IMR-90 (cell line): ENCODE measurements at places on chromosomes 6 and 20. TPM values are rescaled to one million over a fixed set of nuclear protein-coding genes. Genes with fewer than 3 reads are reported as not detected.
A peak's percentile ranks its signal among the peaks of the same experiment; 100 is the strongest.

HLA-DQA1 gene
- total RNA-seq: not detected in 2 replicates

OR2B6 gene
- not detected in 2 replicates for total RNA-seq

HLA-E gene
- total RNA-seq: 84.8 and 85.8 TPM in 2 replicates

- H3K36me3 ChIP-seq: no peaks in the 10 kb centered on the region
- H3K27ac ChIP-seq: no peak overlapping the region
- H3K4me3 ChIP-seq: no peak overlapping the region
Observed at GRCh38 chr6:38498805-38499445, 140.8 kb downstream of the BTBD9 start.

CTCFL gene
- total RNA-seq: not detected in 2 replicates

TOX2 gene
- 1.1 and 1.3 TPM in 2 replicates for total RNA-seq

GRCh38 chr6:21751608-21752007, 158.1 kb downstream of the SOX4 start:
- no peak for DNase-seq
- H3K36me3 ChIP-seq: no peaks in the 10 kb centered on the region
- H3K4me1 ChIP-seq: peaks cover 14% of the 10 kb centered on the region
- H3K27me3 ChIP-seq: no peaks in the 10 kb centered on the region
- H3K4me3 ChIP-seq: no peak overlapping the region

CTAGE9 gene
- total RNA-seq: not detected in 2 replicates

- peaks cover 18% of the 10 kb centered on the region for H3K27me3 ChIP-seq
- H3K4me3 ChIP-seq: peak within 1 kb of the TSS; percentile 4
- no peaks in the 10 kb centered on the region for H3K36me3 ChIP-seq
- H3K4me1 ChIP-seq: no peaks in the 10 kb centered on the region; the same call in 1 of the 2 replicates
- H3K27ac ChIP-seq: no peak within 1 kb of the TSS
Observed at GRCh38 chr20:17226410-17227218, at the start of gene PCSK2. TSS of gene PCSK2 (plus strand) at chr20:17227040. CDS start at chr20:17227306, 266 bp downstream.

DNA sequence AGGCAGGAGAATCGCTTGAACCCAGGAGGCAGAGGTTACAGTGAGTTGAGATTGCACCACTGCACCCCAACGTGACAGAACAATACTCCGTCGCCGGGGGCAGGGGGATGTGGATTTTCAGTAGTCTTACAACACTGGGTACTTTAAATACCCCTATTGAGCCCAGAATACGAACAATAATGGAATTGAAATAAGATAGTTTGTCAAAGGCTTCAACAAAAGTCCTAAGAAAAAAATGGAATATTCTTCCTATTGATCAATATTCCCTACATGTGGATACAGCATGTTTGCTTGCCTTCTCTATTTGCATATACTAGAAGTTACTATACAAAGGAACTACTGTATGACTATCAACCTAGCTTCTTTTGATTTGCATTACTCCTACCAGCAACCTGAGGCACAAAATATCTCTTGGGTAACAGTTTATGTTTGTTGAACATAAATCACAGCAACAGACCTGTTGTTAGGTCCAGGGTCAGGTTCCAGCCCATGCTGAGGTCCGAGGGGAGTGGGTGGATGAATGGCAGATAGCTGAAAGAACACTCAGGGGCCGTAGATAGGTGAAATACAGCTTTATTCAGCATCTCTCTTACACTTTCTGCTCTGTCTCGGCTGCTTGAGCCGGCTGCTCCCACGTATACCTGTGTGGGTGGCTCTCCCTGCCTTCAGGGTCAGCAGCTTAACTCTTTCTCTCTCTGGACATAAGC, 23.8 kb downstream of the MAN1A1 start:
- no peak overlapping the region for H3K27ac ChIP-seq
- H3K4me3 ChIP-seq: no peak overlapping the region
- peaks cover 3% of the 10 kb centered on the region; the same call in 1 of the 2 replicates for H3K36me3 ChIP-seq
- peaks cover 5% of the 10 kb centered on the region; the same call in 1 of the 2 replicates for H3K4me1 ChIP-seq
- no peaks in the 10 kb centered on the region for H3K27me3 ChIP-seq
- no peak for DNase-seq

TDRD6 gene
- not detected in 2 replicates for total RNA-seq

- peaks cover 1% of the 10 kb centered on the region; the same call in 1 of the 2 replicates for H3K4me1 ChIP-seq
- H3K36me3 ChIP-seq: 0 out of 2 replicates have a peak, but pooled peaks cover 1% of the 10 kb centered on the region
- no peaks in the 10 kb centered on the region for H3K27me3 ChIP-seq
- no peak for DNase-seq
- no peak overlapping the region for H3K4me3 ChIP-seq
Observed at GRCh38 chr6:111865909-111866546, 7.2 kb downstream of the FYN start.

DNA sequence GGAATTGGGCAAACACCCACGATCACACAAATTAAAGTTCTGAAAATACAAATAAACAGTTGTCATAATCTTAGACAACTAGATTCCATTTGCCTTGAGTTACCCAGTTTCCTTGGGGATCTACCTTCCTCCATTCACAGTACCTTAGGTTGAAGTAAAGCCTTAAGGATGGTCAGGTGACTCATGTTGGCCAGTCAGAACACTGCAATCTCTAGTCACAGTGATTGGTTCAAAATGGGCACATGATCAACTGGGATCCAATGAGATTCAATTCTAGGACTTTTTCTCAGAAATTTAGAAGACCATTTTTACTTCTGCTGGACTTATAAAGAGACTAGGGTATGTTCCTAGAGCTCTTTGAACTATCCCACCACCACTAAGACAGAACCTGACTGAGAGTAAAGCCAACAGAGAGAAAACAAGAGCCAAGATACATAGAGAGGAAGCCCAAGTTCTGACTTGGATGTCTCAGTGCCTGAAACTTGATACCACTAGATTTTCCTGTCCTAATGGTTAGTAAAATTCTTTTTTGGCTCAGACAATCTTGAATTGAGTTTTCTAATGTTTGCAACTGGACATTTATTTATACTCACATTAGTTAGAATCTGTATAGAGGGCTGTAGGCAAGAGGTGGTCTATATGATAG, 8.6 kb upstream of the CLIC5 start:
- no peaks in the 10 kb centered on the region for H3K36me3 ChIP-seq
- H3K4me1 ChIP-seq: no peaks in the 10 kb centered on the region
- no peak overlapping the region for H3K27ac ChIP-seq

DNA sequence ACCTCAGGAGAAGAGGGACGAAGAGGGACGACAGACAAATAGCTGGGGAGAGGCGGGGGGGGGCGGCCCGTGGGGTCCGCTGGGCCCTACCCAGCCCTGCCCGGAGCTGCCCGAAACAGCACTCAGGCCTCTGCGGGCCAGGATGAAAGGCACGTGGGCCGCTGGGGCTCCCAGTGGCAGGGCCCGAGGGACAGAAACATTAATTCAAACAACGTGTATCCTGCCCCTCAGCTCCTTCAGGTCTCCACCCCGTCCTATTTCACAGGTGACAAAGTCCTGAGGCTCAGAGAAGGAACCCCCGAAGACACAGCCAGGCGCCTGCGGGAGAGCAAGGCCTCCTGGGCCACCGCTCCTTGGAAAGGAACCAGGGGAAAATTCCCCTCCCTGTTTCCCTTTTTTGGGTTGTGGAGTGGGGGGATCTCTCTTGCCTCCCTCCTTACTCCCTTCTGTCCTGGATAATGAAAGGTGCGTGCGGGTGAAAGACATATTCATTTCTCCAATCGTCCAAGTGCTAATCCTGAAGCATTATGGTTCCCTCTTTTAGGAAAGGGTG, 93.3 kb downstream of the RNASET2 start:
- no peak overlapping the region; the same call in 1 of the 2 replicates for H3K4me3 ChIP-seq
- no peaks in the 10 kb centered on the region for H3K4me1 ChIP-seq
- no peak for DNase-seq
- peaks cover 33% of the 10 kb centered on the region for H3K27me3 ChIP-seq

DNA sequence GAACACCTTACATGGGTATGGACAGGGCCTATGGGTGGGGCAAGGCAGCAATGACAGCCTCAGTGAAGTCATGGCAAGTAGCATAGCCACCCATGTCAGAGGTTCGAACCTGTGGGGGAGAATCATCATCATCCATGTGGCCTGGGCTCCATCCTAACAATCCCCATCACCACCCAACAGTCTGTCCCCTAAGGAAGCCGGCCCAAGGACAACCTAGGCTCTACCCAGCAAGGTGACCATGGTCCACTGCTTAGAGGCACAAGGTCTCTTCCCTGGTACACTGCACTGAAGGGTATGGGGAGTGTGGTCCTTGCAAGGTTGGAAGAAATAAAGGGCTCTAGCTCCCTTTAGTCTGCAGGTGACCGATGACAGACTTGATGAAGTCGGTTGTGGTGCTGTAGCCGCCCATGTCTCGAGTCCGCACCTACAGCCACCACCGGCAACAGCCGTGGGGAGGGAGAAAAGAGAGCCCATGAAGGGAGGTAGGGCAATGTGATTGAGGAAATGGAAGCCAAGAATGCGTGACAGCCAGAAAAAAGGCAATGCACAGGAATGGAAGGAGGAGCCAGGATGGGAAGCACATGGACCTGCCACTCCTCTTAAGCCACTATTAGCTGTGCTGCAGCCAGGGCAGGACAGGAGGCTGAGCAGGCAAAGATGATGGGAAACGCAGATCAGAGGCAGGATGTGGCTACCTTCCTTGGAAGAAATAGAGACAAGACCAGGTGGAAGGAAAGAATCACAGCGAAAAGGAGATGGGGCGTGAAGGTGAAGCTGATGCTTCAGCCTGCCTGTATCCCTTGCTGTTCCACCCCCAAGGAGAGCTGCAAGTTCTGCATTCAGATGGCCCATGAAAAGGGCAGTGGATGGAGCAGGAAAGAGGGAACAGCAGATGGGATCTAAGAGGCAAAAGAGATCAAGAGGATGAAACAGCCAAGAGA, 5.3 kb downstream of the IDH3B start:
- H3K4me3 ChIP-seq: no peak overlapping the region
- H3K27ac ChIP-seq: no peak overlapping the region
- H3K27me3 ChIP-seq: no peaks in the 10 kb centered on the region
- peaks cover 8% of the 10 kb centered on the region for H3K4me1 ChIP-seq
- H3K36me3 ChIP-seq: peaks cover 73% of the 10 kb centered on the region

CST5 gene
- not detected in 2 replicates for total RNA-seq
